ENCODE measurements at places on chromosomes 7 and 10. TPM values are rescaled to one million over a fixed set of nuclear protein-coding genes. Genes with fewer than 3 reads are reported as not detected.

- no peak for DNase-seq
Observed at GRCh38 chr7:34338961-34339526, 319.0 kb upstream of the NPSR1 start.

RBP3 gene
- total RNA-seq = not detected

DNA sequence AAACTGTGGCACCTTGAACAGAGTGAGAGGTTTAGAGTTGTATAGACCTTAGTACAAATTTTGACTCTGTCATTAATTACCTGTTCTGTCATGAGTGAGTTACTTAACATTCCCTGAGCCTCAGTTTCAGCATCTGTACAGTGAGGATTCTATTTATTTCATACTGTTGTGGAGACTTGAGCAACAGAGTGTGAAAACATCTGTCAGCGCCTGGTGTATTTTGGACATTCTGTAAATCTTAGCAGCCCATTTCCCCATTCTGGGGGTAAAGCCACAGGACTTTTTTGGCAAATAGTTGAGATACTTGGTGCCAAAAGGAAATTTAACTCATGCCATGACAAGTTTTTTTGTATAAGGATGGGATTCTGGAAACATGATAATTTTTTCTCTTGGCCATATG lies 94.8 kb downstream of the AUTS2 start:
- no peak for DNase-seq

ALKBH4 gene
- total RNA-seq = 5.8 TPM

UCN3 gene
- total RNA-seq = not detected

DNA sequence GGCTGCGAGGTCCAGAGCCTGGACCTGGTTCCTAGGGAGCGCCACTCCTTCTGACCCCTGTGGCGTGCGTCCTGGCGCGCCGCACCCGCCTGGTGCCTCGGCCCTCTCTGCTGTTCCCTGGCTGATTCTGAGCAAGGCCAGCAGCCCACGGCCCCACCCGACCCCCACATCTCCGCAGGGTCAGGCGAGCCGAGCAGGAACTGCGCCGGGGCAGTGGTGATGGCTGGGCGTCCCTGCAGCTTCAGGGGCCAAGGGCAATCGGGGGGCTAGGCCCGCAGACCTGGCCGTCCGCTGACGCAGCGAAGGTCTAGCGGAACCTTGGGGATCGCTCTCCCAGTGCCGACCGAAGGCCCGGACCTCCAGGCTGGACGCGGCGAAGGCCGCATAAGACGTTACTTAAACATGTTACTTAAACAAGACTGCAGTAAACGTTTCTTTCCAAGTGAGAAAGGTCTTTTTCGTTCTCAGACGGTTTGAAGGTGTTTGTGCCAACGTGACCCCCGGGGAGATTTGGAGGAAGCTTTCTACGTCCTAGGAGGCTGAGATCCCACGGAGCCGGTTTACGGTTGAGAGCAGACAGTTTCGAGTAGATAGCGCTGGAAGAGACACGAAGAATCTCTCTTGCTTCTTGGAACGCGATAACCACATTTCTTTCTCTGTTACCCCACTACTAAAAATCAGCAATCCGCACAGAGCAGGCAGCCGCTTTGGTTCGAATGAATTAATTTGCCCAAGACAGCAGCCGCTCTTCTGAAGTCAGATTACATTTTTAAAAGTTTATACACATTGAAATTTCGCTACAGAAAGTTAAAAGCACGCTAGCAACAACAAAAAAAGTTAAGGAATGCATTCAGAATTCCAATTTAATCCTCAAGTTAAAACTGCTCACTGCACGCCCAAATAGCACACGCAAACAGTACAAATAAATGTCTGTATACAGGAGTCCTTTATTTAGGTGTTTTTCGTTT lies 4.9 kb upstream of the NKX2-3 start:
- DNase-seq = no peak

DNA sequence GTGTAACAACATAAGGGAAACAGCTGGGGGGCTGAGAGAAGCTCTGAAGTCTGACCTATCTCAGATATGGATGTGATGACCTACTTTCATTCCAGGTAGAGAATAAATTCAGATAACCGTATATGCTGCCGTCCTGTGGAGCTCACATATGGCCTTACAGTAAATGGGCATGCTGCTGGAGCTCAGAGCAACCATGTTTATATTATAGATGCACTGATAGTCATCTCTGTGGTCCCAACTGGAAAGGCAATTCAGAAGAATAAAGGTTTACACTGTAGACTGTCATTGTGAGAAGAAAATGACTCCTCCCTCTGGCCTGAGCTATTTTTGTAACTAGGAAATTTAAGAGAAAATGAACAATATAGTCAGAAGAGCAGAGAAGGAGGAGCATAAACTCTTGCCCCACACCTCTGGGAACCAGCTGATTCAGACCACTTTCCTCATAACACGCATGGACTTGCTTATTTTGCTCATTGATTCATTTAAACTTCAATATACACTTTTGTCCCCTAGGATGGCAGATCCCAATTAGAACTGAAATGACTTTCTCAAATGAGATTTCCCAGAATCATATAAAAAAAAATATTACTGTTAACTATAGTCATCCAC lies 69.9 kb upstream of the NXPH1 start:
- DNase-seq = no peak

LRRN3 gene
- 12.4 TPM for total RNA-seq

- no peak for DNase-seq
Observed at GRCh38 chr10:127041552-127041951, 136.3 kb downstream of the DOCK1 start.

- no peak for DNase-seq
Observed at GRCh38 chr10:91590142-91590903, 42.5 kb downstream of the PPP1R3C start.

LRRC61 gene
- 4.7 TPM for total RNA-seq

- DNase-seq = no peak
Observed at GRCh38 chr7:105198223-105198622, 184.2 kb downstream of the KMT2E start.

DBF4 gene
- 1.4 TPM for total RNA-seq

All from Right ventricle myocardium inferior (tissue), 1 donor.